ENCODE measurements at places on chromosomes 1 and 21.
A peak's percentile ranks its signal among the peaks of the same experiment; 100 is the strongest.

GRCh38 chr1:210280221-210280620 is 47.6 kb downstream of the SERTAD4 start:
- no peak for DNase-seq

- no peak for DNase-seq
Measured at GRCh38 chr21:40282912-40283886, 416.0 kb downstream of the PCP4 start.

- DNase-seq, result no peak
Measured at GRCh38 chr1:157969697-157970485, 23.6 kb upstream of the KIRREL1 start.

DNA sequence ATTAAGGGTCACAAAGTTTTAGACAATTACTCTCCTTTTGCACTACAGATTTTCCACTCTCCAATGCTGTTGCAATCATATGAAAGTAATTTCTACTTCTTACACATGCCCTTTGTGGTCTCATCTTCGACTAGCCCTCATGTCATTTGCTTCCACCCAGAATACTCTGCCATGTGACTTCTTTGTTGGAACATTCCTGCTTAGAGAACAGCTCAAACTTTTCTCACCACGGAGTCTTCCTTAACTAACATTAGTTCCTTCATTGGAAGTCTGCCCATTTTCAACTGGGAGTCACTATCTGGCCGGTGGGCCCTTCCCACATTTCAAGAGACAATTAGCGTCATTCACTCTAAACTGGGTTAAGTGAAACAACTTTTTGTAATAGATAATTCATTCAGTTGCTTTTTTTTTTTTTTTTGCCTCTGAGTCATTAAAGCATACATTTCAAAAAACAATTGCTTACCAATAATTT is 142.6 kb upstream of the PALMD start:
- DNase-seq, result no peak

DNA sequence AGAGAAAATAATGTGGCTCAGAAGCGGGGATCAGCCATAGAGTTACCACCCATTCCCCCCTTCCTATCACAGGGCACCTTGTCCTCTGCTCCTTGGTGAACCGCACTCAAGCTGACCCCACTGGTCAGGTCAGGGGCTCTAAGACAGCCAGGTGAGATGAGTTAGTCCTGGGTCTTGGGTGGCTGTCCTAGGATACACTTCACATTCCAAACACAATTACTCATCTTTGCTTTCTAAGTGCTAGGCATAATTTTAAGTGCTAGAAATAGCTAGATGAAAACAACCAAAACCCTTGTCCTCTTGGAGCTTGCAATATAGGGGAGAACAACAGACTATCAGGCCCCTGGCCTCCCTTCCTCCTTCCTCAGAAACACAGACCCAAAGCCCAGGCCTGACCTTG is 7.8 kb upstream of the MUTYH start:
- DNase-seq, result no peak

GRCh38 chr21:45822429-45823099 is 159.0 kb upstream of the COL6A1 start:
- DNase-seq, result no peak

DNA sequence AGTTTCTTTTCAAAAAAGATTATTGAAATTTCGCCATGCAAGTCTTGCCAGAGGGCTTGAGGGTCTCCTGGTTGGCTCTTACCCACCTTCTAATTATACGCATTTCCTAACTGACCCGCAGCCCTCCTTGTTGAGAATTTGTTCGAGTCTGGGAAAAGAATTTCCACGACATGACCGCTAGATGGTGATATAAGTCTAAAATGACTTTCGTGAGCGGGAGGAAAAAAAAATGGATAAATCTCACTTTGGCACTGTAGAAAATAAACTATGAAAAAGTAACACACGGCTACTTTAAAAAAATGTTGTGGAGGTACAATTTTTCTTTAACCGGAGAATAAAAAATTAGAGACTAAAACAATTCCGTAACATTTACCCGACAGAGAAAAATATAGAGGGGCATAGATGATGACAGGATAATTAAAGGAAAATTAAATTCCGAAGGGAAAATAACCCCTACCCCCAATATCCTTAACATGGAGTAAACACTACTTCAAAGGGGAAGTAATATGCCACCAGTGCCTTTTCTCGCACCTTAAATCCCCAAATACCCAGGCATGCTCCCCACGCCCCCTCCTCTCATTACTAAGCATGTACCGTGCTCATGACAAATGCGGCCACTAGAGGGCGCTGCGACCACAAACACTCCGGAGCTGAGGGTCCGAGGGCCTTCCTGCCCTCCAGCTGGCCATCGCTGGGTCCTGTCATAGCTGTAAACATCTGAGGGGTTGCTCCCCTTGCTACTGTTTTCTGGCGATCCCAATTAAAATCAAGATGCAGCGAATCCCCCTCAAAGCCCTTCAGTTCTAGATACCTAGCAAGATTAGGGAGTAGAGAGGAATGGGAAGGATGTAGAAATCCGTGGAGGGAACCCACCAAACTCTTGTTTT is 266.9 kb downstream of the ASTN1 start:
- DNase-seq, result peak; percentile 38

DNA sequence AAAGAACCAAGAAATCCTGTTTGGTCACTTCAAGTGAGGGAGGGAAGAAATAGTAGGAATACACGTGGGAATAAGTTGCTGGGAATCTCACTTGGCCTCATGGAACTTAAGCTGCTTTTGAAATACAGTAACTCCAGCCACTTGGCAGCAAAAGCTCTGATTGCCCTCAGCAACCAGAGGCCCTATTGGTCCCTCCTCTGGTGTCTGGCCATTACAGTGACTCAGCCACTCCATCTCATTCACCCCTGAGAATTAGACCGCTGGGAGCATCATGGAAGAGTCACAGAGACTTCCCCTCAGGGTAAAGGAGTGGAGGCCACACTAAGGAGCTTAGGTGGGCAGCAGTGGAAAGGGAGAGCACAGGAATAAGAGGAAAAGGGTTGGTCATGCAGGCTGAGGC is 99.6 kb downstream of the ELAVL4 start:
- DNase-seq, result no peak

- DNase-seq, result no peak
Measured at GRCh38 chr1:177063648-177064047, 100.9 kb downstream of the ASTN1 start.

Measured in stimulated activated CD4-positive, alpha-beta T cell treated with anti-CD3 and anti-CD28 coated beads, Interleukin-12 subunit alpha, Interleukin-12 subunit beta, amount 100 ng/mL, for 24 hours (primary cell).